Activated CD4-positive, CD25-positive, alpha-beta regulatory T cell (primary cell): ENCODE measurements at places on chromosomes 1 and 21.

DNA sequence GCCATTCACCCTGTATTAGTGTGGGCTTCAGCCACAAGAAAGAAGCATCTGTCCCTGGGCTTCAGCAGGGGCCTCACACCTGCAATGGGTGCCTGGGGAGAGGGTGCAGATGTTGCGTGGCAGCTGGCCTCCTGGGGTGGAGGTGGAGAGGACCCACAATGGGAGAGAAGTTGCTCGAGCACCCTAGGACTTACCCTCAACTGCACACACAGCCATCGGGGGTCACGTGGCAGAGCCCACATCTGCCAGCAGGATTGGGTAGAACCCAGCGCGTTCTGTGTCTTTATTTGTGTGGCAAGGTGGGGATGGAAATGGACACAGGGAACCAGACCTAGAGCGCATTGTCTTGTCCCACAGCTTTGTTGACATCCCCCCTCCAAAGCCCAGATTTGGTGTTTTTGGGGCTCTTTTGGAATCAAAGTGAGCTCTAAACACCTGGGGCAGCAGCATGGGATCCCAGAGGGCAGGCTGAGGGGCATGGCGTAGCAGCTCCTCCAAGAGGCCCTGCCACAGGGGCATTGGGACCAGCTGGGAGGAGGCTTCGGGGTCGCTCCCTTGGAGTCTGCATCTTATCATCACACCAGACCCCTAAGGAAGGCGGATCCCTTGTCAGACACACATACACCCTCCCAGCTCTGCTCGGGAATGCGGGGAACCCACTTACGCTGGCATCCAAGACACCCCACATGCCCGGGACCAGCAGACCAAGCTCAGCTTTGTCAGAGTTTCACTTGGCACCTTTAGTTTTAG is 5.1 kb downstream of the ABCG1 start:
- DNase-seq, result no peak

- no peak for DNase-seq
Measured at GRCh38 chr1:58618303-58618702, 41.3 kb upstream of the TACSTD2 start.

DNA sequence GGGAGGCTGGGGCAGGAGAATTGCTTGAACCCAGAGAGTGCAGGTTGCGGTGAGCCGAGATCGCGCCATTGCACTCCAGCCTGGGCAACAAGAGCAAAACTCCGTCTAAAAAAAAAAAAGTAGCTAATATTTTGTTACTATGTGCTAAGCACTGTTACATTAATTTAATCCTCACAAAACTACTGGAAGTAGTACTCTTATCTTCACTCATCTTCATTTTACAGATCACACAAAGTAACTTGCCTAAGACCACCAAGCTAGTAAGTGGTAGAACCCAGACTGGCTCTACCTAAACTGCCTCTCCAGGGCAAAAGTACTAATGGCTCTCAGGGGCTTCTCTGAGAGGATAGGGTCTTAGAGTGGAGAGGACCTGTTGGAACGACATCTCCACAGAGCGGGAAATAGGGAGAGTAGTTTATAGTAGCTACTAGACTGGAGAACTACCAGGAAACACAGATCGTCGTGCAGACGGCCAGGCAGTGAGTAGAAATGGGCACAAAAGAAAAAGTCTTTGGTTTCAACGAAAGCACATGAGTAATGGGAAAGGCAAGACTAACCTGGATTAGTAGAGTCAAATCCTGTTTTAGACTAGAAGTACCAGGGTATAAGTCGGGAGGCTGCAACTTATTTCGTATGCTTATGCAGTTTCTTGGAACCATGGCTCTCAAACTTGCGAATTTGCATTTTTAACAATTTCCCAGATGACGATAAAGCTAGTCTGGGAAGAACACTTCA is 1.4 kb downstream of the CLCC1 start:
- DNase-seq, result no peak

DNA sequence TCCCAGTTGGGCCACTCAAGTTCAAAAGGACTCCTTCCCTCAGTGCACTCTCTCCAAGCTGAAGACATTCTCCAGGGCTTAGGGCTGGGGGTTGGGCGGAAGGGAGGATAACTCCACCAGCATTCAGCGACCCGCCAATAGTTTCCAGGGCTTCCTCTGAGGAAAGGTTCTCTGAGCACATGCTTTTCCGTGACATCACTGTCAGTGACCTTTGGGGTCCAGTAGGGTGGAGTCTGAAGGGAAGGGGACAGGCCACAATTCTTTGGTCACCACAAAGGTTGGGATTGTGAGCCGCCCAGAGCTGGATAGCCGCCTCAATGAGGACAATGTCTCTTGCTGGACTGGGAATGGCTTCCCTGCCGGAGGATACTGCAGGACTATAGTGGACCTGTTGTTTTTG is 22.8 kb upstream of the RXRG start:
- no peak for DNase-seq

GRCh38 chr1:216210081-216210480 is 213.2 kb downstream of the USH2A start:
- DNase-seq, result no peak

- no peak for DNase-seq
Measured at GRCh38 chr1:54767526-54767925, 3.2 kb upstream of the PARS2 start.

DNA sequence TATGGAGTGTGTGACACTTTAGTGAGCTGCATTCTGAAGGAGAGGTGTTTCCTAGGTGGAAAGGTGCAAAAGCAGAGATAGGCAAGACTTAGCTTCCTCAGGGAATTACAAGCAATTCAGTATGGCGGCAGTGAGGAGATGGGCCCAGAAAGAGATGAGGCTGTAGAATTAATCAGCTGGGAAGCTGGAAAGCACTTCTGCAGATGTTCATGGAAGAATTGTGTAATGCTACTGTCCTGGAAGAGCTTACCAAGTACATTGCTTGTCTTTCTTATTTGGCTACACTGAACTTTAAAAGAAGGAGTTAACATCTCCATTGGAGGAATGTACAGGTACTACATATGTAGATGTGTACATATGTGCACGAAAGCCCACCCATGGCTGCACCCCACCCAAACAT is 103.7 kb upstream of the DPT start:
- DNase-seq, result no peak

DNA sequence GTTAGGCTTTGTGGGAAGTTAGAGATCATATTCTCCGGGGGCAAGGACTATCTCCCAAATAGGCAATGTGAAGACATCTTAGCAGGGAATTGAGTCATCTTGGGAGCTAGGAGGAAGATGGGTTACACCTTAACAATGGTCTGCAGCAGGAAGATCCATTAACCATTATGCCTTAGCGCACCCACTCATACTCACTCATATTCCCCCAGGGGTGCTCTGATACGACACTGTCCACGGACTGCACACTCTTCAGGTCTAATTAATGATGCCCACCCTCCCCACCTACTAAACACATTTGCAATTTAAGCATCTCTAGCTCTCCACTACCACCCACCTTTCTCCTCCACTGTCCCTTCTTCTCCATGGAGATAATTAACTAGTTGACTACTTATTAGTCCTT is 857 bp upstream of the AK5 start:
- no peak for DNase-seq

DNA sequence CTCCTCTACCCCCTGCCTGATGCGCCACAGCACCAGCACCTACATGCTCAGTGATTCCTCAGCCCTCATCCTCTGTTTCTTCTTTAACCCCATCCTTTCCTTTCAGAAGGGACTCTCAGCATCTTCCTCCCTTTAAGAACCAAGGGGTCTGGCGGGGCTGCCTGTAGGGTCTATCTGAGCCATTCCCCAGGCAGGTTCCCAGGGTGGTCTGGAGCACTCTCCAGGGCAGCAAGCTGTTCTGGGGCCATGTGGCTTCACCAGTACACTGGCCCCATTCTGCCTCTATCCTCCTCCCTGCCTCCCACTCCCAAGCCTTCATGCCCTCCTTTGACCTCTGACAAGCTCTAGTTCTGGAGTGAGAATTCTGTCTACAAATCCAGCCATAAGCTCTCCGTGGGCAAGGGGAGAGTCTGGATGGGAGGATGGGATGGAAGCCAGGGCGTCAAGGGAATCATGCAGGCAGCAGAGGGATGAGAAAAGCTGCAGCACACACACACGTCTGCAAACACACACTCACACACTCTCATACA is 10.4 kb downstream of the BATF3 start:
- DNase-seq, result no peak

DNA sequence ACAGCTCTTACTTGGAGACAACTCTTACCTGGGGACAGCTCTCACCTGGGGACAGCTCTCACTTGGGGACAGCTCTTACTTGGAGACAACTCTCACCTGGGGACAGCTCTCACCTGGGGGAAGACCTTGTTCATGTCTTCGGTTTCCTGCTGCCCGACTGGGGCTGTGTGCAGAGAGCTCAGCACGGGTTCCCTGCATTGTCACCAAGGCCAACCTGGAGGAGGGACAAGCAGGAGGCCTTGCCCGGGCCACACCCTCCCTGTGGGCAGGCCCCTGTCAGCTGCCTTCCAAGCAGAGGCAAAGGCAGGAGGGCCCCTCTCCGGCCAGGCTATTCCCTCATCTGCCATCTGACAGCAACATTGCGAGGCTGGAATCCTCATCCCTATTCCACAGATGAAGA is at the start of gene LDLRAD1:
LDLRAD1 (minus strand) TSS at position 208 of the 400 bp plus-strand sequence; CDS start at position 134, 74 bp downstream.
- no peak for DNase-seq

DNA sequence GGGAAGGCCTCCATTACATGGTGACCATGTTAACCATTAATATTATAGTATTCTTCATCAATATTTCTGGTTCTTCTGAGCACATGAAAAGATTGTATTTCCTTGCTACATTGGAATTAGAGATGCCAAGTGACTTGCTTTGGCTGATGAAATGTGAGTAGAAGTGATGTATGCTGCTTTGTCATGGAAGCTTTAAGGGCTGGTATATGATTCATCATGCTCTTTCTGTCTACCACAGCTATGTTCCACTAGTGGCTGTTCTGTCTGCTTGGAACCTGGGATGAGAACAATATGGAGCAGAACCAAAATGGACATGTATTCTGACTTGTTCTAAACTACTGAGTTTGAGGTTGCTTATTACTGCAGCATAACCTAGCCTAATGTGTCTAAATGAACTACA is 163.3 kb downstream of the TM2D1 start:
- no peak for DNase-seq

DNA sequence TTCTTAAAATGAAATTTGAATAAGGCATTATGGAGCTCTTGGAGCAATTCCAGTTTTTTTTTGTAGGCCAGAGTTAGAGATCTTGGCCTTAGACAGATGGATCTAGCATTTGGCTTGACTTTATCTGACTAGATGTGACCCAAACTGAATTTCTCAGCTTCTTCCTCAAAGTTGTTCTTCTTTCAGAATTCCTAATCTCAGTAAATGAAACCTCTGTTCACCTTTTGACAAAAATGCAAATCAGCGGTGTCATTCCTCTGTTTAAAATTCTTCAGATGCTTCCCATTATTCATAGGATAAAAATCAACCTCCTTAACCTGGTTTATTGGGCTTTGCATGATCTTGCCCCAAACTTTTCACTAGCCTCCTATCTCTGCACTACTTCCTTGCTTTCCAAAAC is 177.6 kb downstream of the RASAL2 start:
- DNase-seq, result no peak

DNA sequence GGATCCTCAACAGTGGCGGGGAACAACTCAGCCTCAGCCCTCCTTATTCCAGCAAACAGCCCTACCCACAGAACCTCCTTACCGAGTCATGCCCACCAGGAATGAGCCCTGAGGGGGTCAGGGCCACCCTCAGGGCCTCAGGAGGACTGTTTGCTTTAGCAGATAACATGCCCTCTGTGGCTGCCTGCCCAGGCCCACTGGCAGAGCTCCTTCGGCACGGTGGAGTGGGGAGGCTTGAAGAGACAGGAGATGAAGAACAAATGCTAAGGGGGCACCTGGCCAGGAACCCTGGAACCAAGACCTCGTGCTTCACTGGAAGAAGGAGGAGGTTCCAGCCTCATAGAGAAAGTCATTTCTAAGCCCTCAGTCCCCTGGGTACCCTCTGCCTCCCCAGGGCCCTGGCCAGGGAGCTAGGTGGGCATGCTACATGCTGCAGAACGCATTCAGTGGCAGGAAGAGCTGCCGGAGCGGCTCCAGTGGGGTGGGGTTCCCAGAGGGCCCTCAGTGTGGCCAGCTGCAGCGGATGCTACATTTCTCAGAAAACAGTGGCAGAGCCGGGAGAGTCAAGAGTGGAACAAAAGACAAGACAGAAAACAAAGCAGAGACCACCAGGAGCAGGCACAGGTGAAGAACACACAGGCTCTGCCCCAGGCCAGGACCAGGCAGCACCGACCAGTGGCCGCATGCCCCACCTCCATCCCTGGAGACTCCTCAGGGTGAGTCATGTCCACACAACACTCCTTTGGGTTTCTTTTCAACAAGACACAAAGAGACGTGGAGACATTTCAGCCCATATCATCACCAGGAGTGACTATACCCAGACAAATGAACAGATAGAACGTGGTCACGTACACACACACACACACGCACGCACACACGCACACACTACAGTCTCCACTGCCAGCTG is 39.8 kb downstream of the RIMS3 start:
- no peak for DNase-seq

DNA sequence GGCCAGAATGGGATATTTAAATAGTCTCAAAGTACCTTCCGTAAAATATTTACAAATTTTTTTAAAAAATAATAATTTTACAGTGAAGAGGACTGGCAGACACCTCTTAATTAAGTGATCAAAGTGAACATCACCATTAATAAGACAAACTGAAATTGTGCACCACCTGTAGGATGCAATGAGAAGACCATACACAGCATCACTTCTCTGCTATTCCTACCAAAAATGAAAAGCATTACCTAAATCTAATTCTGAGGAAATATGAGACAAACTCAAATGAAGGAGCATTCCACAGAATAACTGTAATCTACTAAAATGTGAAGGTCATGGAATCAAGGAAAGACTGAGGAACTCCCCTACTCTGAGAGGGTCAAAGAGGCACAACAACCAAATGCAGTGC is 68.2 kb upstream of the PRDX6 start:
- no peak for DNase-seq

- DNase-seq, result no peak
Measured at GRCh38 chr1:48771561-48771960, 5.1 kb downstream of the BEND5 start.

GRCh38 chr1:195604287-195604686 is 1004.0 kb downstream of the KCNT2 start:
- DNase-seq, result no peak

DNA sequence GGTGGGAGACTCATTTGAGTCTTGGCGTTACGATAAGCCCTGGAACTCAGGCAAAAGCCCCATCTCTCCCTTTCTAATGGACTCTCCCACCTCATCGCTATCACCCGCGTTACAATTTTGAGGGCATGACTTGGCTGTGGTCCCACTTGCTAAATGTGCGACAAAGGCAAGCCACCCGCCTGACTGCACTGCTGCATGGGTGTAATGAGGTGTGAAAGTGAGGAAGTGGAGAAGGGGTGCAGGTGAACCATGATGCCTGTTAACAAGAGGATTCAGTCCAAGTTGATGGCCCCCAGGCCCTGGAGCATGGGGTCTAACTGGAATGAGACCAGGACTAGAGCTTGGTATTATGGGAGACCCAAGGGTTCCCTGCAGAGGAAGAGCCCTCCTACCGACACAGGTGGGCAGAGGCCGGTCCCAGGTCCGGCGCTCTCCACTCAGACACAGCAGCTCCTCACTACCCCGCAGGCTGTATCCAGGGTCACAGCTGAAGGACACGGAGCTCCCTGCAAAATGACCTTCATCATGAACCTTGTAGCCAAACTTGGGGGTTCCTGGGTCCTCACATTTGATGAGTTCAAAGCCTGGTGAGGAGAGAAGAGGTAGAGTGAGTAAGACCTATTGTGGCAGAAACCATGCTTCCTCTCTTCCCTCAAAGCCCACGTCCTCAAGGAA is 165.4 kb upstream of the HMGB4 start:
- DNase-seq, result no peak
